ENCODE measurements at places on chromosomes 3 and 15.

- no peaks in the 10 kb centered on the region for H3K27me3 ChIP-seq
- ATAC-seq, result no peak
- peaks cover 13% of the 10 kb centered on the region for H3K4me1 ChIP-seq
- peaks cover 60% of the 10 kb centered on the region for H3K36me3 ChIP-seq
- no peak overlapping the region for H3K27ac ChIP-seq
These were observed 26.7 kb downstream of the PDCD6IP start for GRCh38 chr3:33825111-33825510.

DNA sequence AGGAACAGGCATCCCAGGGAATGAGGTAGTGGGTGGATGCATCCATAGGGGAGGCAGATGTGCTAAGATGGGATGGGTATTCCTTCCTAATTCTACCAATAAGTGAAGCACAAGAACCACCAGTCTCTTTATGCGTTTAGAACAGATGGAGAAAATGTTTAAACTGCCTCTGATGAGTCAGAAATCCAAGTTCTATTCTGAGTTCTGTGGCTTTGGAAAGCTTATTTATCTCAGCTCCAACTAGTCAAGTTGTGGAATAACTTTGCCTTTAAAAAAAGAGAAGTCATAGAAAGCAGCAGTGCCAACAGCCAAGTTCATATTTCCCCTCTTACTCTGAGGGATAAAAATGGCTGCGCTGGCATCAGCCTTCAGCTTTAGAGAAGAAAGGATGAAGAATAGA lies 761.7 kb downstream of the IGSF11 start:
- H3K4me1 ChIP-seq, result no peaks in the 10 kb centered on the region
- no peak for ATAC-seq
- no peaks in the 10 kb centered on the region for H3K27me3 ChIP-seq
- no peaks in the 10 kb centered on the region for H3K36me3 ChIP-seq

GRCh38 chr15:101051291-101052030 lies 132.3 kb downstream of the LRRK1 start:
- no peak overlapping the region for H3K4me3 ChIP-seq
- peaks cover 86% of the 10 kb centered on the region for H3K36me3 ChIP-seq
- H3K4me1 ChIP-seq, result peaks cover 11% of the 10 kb centered on the region
- no peak overlapping the region for H3K27ac ChIP-seq
- H3K27me3 ChIP-seq, result no peaks in the 10 kb centered on the region

DNA sequence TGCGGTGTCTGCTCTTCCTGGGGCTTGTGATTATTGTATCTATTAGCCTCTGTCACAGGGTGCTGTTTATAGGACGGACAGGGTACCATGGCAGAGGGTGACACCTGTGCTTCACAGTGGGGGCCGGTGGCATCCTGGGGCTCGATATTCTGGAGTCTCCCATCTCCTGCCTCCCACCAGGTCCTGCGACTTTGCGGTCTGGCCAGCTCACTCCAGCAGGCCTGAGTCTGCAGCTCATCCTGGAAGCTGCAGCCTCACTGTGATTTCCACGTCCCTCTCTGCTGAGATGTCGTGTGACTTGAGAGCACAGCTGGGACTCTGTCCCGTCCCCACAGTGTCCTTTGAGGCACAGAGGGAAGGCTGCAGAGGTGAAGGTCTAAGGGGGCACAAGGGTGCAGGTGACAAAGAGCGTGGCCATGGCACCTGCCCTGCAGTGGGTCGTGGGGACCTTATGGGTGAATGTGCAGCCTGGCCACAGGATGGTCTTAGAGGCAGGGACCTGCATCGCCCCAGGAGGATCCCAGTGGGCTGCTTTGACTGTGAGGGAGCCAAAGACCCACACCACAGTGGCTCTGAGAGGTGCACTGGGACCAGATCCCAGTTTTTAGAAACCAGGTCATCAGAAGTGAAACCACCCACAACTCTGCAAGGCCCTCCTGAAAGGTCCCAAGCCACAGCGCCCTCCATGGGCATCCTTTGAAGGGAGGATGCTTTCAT lies 172.8 kb downstream of the KLF13 start:
- no peak overlapping the region for H3K27ac ChIP-seq
- no peaks in the 10 kb centered on the region for H3K36me3 ChIP-seq
- no peak for ATAC-seq
- peaks cover 5% of the 10 kb centered on the region for H3K4me1 ChIP-seq

- no peak for ATAC-seq
- no peak overlapping the region for H3K27ac ChIP-seq
- H3K4me1 ChIP-seq, result peaks cover 19% of the 10 kb centered on the region
These were observed 269.0 kb downstream of the ABHD5 start for GRCh38 chr3:43959498-43960447.

DNA sequence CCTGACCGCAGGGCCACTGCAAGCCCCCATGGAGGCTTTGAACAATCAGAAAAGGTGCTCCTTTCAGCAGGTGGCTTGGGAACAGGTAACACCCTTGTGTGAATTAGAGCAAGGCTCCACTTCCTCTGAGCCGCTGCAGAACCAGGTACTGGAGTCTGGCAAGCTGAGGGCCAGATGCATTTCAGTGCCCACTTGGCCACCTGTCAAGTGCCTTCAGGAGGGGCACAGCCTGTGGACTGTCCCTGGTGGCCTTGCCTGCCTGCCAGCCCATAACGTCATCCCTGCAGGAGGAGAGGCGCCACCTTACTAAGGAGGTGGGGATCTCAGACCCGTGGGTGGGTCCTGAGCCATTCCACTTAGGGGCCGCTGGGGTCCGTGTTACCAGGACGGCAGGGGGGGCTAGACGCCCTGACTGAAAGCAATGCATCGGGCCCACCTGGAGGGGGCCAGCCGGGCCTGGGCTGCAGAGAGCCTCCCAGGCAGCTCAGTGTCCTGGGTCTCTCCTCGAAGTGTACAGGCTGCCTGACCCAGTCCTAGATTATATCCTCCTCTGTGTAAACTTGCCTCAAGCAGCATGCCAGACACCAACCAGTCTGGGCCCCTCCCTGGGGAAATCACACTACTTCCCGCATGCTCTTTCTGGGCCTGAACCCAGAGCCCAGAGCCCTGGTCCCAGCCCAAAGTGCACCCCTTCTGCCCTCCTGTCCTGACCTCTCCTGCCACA lies 16.1 kb downstream of the SPTBN5 start:
- H3K27me3 ChIP-seq, result peaks cover 71% of the 10 kb centered on the region
- H3K4me3 ChIP-seq, result no peak overlapping the region
- no peaks in the 10 kb centered on the region for H3K36me3 ChIP-seq
- no peak overlapping the region for H3K27ac ChIP-seq

- H3K27ac ChIP-seq, result no peak overlapping the region
- H3K27me3 ChIP-seq, result no peaks in the 10 kb centered on the region
- peak; percentile 48 for ATAC-seq
- H3K4me3 ChIP-seq, result no peak overlapping the region
These were observed 369.0 kb downstream of the UNC13C start for GRCh38 chr15:54347082-54347827.

DNA sequence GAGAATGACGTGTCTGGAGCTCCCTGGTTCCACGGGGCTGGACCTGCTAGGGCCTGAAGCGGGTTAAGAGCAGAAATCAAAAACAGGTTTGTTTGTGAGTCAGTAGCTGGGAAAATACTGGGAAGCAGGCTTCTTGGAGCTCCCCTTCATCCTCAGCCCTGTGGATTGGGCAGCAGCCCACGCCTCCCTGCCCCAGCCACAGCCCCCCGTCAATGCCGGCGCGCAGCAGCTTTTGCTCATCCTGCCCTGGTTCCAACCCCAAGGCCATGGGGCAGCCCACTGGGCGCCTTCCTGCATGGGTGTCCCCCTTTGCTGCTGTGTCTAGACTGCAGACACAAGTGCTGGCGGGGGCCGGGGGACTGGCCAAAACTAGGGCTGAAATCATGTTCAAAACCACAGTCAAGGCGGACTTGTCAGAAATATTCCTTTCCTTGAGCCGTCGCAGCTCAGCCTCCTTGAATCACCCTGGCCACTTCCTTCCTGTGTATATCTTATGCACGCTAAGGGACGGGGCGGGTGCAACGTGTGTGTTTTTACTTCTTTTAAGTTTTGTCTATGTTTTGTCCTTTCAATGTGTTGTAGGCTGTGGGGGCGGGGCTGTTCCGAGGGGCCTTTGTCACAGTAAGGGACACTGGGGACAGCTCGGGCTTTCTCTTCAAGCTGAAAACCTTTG lies 108.1 kb downstream of the KLF13 start:
- H3K36me3 ChIP-seq, result no peaks in the 10 kb centered on the region
- peak overlapping the region; percentile 70 for H3K4me3 ChIP-seq
- peaks cover 77% of the 10 kb centered on the region for H3K4me1 ChIP-seq
- ATAC-seq, result peak; percentile 83
- peak overlapping the region; percentile 99 for H3K27ac ChIP-seq
- no peaks in the 10 kb centered on the region for H3K27me3 ChIP-seq

GRCh38 chr3:139423232-139423631 lies 33.8 kb upstream of the COPB2 start:
- no peaks in the 10 kb centered on the region for H3K27me3 ChIP-seq
- ATAC-seq, result no peak
- H3K4me1 ChIP-seq, result peaks cover 6% of the 10 kb centered on the region
- H3K4me3 ChIP-seq, result no peak overlapping the region

- no peaks in the 10 kb centered on the region for H3K36me3 ChIP-seq
- H3K4me3 ChIP-seq, result no peak overlapping the region
- ATAC-seq, result no peak
- no peaks in the 10 kb centered on the region for H3K27me3 ChIP-seq
- no peaks in the 10 kb centered on the region for H3K4me1 ChIP-seq
These were observed 303.4 kb downstream of the ZNF385D start for GRCh38 chr3:21447476-21448151.

- no peaks in the 10 kb centered on the region for H3K4me1 ChIP-seq
- no peak for ATAC-seq
- H3K27me3 ChIP-seq, result peaks cover 4% of the 10 kb centered on the region
These were observed 399.9 kb downstream of the LRTM1 start for GRCh38 chr3:54527953-54528352.

- H3K36me3 ChIP-seq, result peaks cover 54% of the 10 kb centered on the region
- H3K4me1 ChIP-seq, result peaks cover 50% of the 10 kb centered on the region
- no peaks in the 10 kb centered on the region for H3K27me3 ChIP-seq
These were observed 54.1 kb upstream of the FURIN start for GRCh38 chr15:90814191-90814821.

DNA sequence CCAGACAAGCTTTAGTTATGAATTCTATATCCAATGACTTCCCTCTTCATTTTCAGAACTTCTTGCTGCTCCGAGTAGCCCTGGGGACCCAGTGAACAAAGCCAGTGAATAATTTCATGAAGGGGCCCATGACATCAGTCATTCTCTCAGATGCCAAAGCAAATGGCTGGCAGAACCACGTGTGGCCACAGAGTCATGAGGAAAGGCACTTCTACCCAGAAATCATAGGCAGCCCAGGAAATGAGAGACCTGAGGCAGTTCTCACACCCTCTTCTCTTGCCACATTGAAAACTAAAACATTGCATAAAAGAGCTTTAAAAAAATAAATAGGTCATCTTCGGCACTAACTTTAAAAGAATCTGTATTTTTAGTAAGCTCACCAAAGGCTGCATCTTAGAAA lies 4.3 kb upstream of the UACA start:
- peak overlapping the region; percentile 51 for H3K27ac ChIP-seq
- H3K4me1 ChIP-seq, result peaks cover 11% of the 10 kb centered on the region
- no peaks in the 10 kb centered on the region for H3K36me3 ChIP-seq
- no peaks in the 10 kb centered on the region for H3K27me3 ChIP-seq
- ATAC-seq, result no peak
- no peak overlapping the region for H3K4me3 ChIP-seq

DNA sequence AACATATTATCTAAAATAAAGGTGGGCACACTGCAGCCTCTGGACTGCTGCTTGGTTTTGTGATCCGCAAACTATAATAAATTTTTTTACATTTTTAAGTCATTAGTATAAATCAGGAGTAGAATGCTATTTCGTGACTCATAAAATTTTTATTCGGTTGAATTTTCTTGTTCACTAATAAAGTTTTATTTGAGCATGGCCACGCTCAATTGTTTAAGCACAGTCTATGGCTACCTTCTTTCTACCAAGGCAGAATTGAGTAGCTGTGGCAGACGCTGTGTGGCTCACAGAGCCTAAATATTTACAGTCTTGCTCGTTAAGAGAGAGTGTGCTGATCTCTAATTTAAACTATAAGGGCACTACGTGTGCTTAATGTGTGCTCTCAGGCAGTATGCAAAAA lies 28.9 kb downstream of the ROBO2 start:
- no peak overlapping the region for H3K4me3 ChIP-seq
- no peak overlapping the region for H3K27ac ChIP-seq
- H3K27me3 ChIP-seq, result no peaks in the 10 kb centered on the region
- no peaks in the 10 kb centered on the region for H3K36me3 ChIP-seq
- no peak for ATAC-seq

- H3K4me3 ChIP-seq, result no peak overlapping the region
- H3K27ac ChIP-seq, result no peak overlapping the region
- H3K4me1 ChIP-seq, result no peaks in the 10 kb centered on the region
- no peaks in the 10 kb centered on the region for H3K36me3 ChIP-seq
These were observed 31.4 kb upstream of the POU1F1 start for GRCh38 chr3:87307805-87308204.

- no peak overlapping the region for H3K27ac ChIP-seq
- H3K4me1 ChIP-seq, result no peaks in the 10 kb centered on the region
- H3K4me3 ChIP-seq, result no peak overlapping the region
- peaks cover 11% of the 10 kb centered on the region for H3K27me3 ChIP-seq
- H3K36me3 ChIP-seq, result no peaks in the 10 kb centered on the region
- ATAC-seq, result no peak
These were observed 24.5 kb downstream of the MEGF11 start for GRCh38 chr15:66228807-66229735.

DNA sequence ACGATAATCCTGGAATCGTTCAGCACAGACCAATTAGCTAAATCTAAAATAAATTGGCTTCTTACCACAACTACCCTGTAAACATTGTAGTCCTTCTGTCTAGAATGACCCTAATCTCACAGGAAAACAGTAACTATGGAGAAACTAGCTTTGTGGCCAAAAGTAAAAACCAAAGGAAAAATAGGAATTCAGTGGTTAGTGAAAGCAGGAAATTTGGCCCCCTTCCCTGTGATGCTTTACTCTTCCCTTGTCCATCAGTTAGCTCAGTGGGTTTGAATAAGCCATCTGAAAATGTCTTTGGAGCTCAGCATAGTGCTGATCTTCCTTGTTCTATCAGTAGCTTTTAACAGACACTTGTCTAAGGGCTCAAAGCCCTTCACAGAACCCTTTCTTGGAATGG lies 1.6 kb downstream of the NMD3 start:
- H3K4me3 ChIP-seq, result peak overlapping the region; percentile 44
- peaks cover 6% of the 10 kb centered on the region for H3K36me3 ChIP-seq
- ATAC-seq, result no peak
- H3K27ac ChIP-seq, result no peak overlapping the region
- no peaks in the 10 kb centered on the region for H3K27me3 ChIP-seq

DNA sequence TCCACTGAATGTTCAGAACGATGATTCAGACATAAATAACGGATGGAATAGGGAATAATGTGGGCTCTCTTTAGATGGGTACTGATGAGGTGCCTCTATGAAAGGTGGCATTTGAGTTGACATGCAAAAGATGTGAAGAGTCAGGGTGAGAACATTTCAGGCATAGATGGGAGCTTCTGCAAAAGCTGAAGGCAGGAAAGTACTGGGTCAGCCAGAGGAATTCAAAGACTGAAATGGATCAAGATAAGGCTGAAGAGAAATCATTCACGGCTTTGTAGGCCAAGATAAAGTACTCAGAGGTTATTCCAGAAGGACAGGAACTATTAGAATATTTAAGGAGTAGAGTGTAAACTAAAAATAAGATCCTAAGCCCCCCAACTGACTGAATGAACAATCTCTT lies 189.6 kb upstream of the MCTP2 start:
- H3K27ac ChIP-seq, result no peak overlapping the region
- no peak for ATAC-seq
- H3K27me3 ChIP-seq, result no peaks in the 10 kb centered on the region

- no peaks in the 10 kb centered on the region for H3K36me3 ChIP-seq
- peaks cover 7% of the 10 kb centered on the region for H3K4me1 ChIP-seq
- no peak for ATAC-seq
- no peak overlapping the region for H3K27ac ChIP-seq
- H3K4me3 ChIP-seq, result no peak overlapping the region
These were observed 64.9 kb downstream of the SLC7A14 start for GRCh38 chr3:170520996-170521395.

GRCh38 chr3:136042608-136043221 lies 77.2 kb downstream of the PPP2R3A start:
- H3K36me3 ChIP-seq, result no peaks in the 10 kb centered on the region
- H3K27ac ChIP-seq, result no peak overlapping the region
- H3K27me3 ChIP-seq, result peaks cover 29% of the 10 kb centered on the region
- no peak overlapping the region for H3K4me3 ChIP-seq

Measured in stimulated activated memory B cell treated with anti-CD40 and anti-IgM and Interleukin-4, amounts not matched to agents 10 μg/mL and 1 μg/mL and 100 μg/mL, for 72 hours (primary cell).